ENCODE measurements at places on chromosomes 7 and 10.

- no peak for DNase-seq
Measured at GRCh38 chr7:129671266-129671665, 59.7 kb downstream of the NRF1 start.

GRCh38 chr7:101302641-101303101, 18.9 kb downstream of the IFT22 start:
- no peak for DNase-seq

- no peak for DNase-seq
Measured at GRCh38 chr7:25913598-25914224, 238.3 kb upstream of the NFE2L3 start.

DNA sequence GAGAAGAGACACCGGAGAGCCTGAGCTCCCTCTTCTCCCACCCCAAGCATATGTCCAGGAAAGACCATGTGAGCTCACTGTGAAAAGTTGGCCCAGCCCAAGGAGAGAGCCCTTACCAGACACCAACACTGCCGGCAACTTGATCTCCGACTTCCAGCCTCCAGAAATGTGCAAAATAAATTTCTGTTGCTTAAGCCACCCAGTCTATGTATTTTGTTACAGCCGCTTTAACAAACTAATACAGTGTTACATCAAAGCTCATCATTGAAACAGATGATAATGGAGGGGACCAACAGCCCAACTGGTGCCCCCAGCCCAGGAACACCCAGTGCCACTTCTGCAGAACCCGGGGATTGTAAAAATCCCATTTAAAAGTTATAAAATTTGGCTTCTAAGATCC, 18.9 kb downstream of the RGR start:
- DNase-seq: no peak
